Tibial nerve (tissue), 4 donors: ENCODE measurements at places on chromosomes 6 and 20. TPM values are rescaled to one million over a fixed set of nuclear protein-coding genes. Genes with fewer than 3 reads are reported as not detected.

SUPT3H gene
- total RNA-seq, result 13.1 TPM

GRCh38 chr6:14858808-14859207, 387.1 kb upstream of the JARID2 start:
- no peak for DNase-seq

- no peak for DNase-seq
Measured at GRCh38 chr6:119278625-119279024, 70.9 kb downstream of the MAN1A1 start.

- DNase-seq, result peak; percentile 28
Measured at GRCh38 chr6:90131614-90132423, 164.8 kb downstream of the BACH2 start.

- DNase-seq, result no peak
Measured at GRCh38 chr20:47686545-47686944, 98.7 kb downstream of the SULF2 start.

RAMACL gene
- 9.6 TPM for total RNA-seq

DNA sequence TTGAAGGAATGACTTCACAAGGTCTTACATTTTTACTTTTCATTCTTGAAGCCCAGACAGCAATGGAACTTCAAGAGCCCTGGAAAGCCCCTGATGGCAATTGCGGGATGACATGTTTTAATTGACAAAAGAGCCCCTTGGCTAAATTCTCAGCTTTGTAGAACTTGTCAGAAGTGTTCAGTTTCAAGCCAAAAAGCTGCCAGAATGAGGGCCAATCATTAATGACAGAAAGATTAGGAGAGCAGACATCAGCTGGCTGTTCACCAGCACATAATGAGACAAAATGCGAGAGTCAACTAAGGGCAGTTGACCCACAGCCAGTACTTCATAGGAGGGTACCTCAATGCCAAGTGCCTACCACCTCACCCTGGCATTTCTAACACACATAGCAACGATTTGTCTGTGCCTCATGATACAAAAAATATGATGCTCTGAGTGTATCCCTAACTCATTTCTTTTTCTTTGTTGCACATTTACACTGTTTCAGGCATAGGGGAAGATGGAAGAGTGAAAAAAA, 243.1 kb downstream of the MYLK4 start:
- no peak for DNase-seq

DNA sequence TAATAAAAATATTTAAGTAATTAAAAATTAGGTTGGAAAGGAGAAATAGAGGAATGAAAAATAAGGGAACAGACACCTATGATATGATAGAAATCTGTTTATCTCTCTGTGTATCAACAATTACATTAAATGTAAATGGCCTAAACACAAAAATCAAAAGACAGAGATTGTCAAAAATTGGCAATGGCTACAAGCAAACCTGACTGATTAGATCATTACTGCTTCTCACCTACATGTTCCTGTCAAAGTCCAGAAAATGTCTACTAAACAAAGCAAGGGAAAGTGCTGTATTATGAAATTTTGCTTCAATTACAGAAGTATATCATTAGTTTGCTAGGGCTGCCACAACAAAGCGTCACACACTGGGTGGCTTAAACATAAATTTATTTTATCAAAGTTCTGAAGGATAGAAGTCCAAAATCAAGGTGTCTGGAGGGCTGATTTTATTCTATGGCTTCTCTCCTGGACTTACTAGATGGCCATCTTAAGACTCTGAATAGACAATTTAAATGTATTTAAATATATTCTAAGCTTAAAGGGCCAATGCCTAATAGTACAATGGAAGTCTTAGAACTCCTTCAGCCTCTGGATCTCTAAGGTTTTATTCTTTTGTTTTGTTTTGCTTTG, 6.3 kb downstream of the ME1 start:
- DNase-seq, result no peak

- DNase-seq, result no peak
Measured at GRCh38 chr6:39938773-39939654, 4.8 kb upstream of the MOCS1 start.

GSTA2 gene
- total RNA-seq, result not detected

GRCh38 chr20:36792422-36792821, 18.9 kb upstream of the DSN1 start:
- DNase-seq, result no peak

DNA sequence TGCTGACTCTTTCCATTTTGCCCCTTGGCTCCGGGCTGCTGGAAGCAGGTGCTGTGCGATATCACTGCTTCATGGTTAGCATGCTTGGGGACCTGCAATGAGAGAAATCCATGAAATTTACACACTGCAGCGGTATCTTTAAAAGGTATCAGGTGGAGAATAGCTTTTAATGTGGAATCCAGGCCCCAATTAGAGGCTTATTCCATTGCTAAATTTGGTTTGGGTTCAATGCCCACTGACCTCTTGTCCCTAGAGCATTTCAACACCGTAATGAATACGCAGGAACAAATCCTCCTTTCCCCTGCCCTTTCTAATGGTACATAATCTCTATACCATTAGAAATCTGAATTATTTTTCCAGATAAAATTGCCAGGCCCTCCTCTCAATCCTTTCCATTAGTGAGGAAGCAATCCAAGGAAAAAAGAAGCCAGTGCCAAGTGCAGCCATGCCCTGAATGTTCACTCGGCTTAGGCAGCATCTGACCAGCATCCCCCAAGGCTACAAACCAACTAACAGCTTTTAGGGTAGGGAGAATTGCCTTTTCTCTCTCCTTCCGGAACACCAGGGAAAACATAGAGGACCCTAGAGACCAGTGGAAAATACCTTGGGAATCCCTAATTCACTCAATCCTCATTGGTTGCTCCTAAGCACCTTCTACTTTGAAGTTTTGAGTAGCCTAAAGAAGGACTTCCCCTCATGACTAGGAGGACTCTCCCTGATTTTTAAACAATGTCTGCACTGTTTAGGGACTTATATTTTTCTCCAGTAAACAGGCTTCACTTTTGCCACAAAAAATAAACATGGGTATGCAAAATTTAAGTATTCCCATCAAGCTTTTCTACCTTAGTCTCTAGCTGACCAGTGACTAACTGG, 143.1 kb downstream of the QRSL1 start:
- no peak for DNase-seq

DNA sequence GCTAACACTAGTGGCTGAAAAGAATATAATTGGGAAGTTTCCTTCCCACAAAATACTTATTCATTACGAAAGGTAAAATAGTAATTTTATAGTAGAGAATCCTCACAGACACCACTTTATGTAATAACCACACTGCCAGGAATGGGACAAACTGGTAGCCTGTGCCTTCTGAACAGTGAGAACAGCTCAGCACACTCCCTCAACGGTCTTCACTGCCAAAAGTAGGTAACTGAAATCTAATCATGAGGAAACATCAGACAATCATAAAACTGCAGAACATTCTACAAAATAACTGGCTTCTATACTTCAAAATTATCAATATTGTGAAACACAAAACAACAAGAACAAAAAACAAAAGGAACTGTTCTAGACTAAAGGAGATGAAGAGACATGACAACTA, 44.1 kb downstream of the NUP153 start:
- DNase-seq, result no peak
